ENCODE measurements at places on chromosomes 7 and 10.

DNA sequence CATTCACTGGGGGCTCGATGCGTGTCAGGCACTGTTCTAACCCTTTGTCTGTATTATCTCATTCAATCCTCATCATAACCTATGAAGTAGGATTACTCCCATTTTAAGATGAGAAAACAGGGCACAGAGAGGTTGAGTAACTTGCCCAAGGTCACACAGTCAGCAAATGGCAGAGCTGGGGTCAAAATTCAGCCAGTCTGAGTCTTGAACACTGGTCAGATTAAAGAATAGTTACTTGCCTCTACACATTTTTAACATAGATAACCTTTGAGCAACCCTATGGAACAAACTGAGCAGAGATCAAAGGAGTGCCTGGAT is 27.2 kb downstream of the INSIG1 start:
- DNase-seq = no peak

GRCh38 chr10:48970654-48971053 is 31.0 kb upstream of the LRRC18 start:
- DNase-seq = no peak

- peak; percentile 74 for DNase-seq
These were observed 520.2 kb downstream of the REEP3 start for GRCh38 chr10:64041185-64041988.

- no peak for DNase-seq
These were observed 225.0 kb downstream of the AUTS2 start for GRCh38 chr7:69823151-69823744.

DNA sequence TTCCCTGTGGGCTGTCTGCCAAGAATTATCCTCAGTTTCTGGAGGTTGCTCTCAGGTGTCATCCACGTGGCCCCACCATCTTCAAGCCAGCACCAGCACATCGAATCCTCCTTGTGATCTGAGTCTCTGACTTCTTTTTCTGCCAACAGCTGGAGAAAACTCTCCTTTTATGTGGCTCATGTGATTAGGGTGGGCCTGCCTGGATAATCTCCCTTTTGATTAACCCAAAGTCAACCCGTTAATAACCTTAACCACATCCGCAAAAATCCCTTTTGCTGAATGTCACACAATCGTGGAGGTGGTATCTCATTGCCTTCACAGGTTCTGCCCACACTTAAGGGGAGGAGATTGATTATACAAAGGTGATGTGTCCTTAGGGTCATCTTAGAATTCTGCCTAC is 73.8 kb downstream of the LRGUK start:
- no peak for DNase-seq

DNA sequence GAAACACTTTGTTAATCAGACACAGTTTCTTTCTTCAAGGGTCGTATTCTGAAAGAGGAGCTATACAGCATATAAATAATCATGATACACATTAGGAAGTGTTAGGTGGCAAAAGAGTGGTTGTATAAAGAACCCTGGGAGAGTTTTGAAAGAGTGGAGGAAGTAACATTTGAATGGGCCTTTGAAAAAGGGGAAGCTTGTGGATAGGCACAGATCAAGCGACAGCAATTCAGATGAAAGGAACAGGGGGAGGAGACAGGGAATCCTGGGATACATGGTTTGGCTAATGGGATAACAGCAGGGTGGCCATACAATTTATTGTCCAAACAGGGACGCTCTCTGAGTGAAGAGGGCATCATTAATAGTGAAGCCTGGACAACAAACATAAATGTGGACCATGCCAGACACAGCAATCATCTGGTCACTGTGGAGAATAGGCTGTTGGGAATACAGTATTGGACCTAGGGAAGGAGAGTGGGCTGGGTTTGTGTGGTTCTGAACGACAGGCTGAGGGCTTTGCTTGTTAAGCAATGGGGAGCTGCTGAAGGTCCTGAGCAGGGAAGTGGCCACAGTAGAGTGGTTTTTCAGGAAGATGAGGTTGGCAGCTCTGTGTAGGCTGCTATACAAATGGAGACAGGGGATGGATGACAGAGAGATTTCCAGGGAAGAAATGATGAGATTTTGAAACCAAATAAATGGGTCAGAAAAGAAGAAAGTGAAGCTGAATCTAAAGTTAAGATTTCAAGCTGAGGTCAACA is 75.9 kb downstream of the ICA1 start:
- DNase-seq = no peak

GRCh38 chr7:22339725-22340390 is 17.1 kb downstream of the RAPGEF5 start:
- no peak for DNase-seq

DNA sequence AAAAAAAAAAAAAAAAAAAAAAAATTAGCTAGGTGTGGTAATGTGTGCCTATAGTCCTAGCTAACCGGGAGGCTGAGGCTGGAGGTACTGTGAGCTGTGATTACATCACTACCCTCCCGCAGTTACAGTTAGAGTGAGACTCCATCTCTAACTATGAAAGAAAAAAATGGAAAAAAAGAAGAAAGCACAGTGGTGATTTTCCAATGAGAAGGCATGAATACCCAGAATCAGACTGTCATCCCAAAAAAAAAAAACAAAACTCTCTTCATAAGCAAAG is 269.9 kb upstream of the MKLN1 start:
- DNase-seq = no peak

GRCh38 chr10:124624895-124625294 is 119.3 kb downstream of the FAM53B start:
- no peak for DNase-seq

DNA sequence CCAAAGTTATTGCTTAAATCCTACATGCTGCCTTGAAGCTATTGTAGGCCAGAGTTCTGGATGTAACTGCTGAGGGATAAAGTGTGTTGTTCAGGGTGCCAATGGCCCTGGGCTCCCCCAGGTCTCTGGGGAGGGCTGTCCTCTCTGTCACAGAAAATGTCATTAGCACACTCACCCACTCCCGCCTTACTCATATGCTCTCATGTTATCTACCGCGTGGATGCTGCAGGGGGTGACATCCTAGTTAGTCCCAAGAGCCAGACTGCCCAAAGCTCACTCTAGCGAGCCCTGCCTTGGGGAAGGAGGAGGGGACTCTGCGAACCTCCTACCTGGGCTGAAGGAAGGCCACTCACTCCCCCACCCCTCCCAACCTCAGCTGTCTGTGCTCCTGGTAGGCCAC is 122.5 kb downstream of the FRMD4A start:
- peak; percentile 40 for DNase-seq

DNA sequence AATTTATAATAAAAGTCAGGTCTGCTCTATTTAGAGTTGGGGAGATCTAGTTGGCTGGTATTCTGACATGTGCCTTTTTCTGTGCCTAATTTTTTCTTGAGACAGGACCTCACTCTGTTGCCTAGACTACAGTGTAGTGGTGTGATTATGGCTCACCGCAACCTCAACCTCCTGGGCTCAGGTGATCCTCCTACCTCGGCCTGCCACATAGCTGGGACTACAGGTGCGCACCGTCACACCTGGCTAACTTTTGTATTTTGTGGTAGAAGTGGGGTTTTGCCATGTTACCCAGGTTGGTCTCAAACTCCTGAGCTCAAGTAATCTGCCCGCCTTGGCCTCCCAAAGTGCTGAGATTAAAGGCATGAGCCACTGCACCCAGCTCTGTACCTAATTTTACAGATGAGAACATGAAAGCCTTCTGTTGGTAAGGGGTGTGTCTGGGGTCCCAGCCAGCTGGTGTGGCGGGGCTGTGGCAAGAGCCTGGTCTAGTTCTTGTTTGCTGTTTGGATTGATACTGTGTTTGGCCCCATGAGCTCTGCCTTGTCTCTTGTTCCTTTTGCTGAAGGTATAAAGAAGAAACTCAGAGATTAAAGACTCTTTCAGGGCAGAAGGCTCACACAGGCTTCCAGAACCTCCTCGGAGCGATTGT is 31.4 kb downstream of the POR start:
- DNase-seq = no peak
